ENCODE measurements at places on chromosomes 1 and 21.

DNA sequence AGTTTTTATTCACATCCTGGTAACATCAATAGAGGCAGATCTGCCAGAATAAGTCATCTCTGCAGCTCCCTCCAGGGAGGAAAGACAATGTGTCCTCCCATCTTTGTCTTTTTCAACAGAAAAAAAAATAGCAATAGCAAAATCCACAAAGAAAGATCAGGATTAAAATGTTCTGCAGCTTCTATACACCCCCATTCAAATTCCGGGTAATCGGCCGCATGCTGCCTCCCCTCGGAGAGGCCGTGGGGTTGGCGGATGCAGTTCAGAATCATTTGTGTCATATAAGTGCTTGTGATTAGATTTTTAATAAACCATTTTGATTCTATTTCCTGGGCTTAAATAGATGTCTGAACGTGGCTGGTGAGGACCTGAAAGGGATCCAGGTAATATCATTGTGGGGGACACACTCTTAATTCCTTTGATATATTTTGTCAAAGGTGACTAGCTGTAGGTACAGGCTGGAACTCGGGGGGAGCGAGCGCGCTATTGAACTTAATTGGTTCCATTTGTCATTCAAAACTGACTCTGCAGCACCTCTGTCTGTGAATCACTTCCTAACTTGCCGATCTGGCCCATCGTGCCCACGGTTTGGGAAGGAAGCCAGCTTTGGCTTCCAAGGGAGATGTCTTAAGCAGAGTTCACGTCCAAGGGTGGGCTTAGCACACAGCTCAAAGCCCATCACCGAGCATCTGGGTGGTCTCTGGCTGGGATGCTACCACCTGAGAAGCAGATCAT is 85.6 kb upstream of the ARHGEF16 start:
- peak; percentile 54 for DNase-seq

GRCh38 chr21:30480145-30480544 is at the start of gene KRTAP19-1:
Gene KRTAP19-1, minus strand, starts transcription at chr21:30480367. Its CDS starts 50 bp downstream, at chr21:30480317.
- no peak for DNase-seq

DNA sequence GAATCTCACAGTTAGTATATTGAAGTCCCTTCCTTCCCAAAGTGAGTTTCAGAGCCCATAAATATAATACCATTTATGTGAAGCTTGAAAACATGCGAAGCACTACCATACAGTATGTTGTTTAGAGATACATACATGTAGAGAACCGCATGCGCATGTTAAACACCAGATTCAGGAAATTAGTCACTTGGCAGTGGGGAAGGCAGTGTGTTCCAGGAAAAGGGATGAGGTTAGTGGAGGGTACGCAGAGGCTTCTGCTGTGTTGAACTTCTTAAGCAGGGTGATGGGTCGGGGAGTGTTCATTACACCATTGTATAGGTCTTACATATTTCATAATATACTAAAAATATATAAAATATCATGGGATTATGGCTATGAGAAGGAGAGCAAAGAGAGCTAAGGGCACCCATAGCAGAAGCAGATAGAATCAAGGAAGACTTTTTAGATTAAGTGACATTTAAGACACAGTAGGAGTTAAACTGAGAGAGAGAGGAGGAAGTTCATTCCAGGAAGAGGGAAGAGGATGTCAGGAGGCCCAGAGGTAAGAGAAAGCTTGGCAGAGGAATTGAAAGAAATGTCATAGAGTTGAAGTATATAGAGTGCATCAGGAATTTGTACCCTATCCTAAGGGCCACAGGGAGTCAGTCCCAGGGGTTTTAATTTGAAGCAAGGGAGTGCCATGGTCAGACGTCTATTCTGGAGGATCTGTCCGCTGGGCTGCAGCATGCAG is 43.5 kb upstream of the SARS1 start:
- DNase-seq: no peak

- peak; percentile 18 for DNase-seq
These were observed 121.1 kb upstream of the RAVER2 start for GRCh38 chr1:64623750-64624191.

DNA sequence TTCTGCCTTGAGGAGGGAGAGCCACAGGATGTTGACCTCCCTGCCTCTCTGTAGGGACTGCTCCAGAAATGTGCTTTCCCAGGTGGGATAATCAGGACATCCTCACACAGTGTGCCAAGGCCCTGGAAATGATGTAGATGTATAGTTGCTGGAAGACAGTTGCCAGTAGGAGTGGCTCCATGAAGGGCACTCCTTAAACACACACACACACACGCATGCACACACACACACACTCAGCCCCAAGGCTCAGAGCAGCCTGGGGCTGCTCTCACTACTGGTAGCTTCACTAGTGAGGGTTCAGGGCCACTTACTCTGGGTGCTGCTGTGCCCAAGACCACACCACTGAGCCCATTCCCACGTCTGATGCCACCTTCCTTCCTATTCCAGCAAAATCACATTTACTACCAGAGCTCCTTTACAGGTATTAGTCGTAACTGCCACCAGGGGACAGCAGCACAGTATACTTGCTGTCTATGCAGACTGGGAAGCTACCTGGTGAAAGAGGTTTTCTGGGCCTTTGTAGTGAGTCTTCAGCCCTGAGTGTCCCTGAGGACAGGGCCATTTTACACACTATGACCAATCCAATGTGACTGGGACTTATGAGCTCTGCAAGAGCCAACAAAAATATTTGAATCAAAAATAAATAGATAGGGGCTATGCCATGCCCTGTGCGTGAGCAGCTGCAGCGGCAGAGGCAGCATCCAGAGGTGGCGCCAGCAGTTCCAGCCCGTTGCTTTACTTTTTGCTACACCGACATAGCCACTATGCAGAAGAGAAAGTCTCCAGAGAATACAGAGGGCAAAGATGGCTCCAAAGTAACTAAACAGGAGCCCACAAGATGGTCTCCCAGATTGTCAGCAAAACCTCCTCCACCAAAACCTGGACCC is 15.0 kb downstream of the CRNN start:
- DNase-seq: no peak

DNA sequence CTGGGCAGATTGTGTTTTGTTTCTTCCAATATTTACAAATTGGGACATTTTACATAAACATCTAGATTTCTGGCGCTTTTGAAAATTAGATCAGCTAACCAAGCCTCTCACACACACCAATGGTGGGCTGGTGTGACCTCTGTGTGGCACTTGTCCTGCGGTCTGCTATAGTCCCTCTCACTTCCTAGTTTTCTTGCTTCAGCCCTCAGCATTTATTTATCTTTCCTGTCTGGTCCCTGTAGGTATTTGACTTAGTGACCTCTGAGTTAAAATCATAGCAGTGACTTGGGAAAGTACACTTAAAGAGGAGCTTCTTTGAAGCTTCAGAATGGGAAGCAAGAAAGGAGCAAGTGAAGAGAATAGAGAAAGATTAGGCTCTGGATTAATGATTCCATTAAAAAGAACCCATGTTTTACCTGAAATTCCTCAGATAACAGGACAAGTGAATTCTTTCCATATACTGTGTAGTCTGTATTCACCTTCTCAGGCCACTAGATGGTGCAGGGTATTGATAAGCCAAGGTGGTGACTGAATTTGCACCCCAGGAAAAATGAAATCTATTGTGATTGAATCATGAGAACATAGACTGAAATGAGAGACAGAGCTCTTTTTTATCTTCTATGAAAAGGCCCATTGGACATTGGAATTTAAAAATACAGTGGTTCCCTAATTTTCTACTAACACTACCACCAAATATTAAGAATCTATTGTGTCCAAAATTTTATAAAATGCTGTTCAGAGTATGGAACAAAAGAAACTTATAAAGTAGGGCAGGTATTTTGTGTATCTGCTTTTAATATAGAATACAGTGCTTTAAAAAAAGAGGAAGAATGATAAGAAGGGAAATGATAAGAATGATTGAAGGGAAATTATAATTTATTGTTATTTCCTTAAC is 7.1 kb upstream of the DIPK1A start:
- peak; percentile 31 for DNase-seq

- no peak for DNase-seq
These were observed 101.2 kb upstream of the CD55 start for GRCh38 chr1:207219979-207220889.

DNA sequence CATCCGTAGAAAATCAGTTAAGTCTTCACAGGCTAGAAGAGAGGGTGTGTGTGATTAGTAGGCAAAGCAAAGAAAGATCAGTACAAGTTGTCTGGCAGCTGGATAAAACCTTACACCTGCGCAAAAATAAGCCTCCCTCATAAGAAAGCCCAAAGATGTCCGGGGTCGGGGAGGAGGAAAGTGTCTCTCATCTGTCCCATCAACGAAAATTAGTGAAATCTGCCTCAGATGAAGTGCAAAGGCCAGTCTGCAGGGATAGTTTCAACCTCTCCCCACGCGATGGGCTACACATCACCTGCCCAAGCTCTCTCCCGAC is 333.9 kb downstream of the SRGAP2C start:
- no peak for DNase-seq

Data from GM03348 (cell line).